ENCODE measurements at places on chromosomes 7 and 10.

- DNase-seq, result no peak
Observed at GRCh38 chr10:121426307-121426706, 171.9 kb downstream of the FGFR2 start.

DNA sequence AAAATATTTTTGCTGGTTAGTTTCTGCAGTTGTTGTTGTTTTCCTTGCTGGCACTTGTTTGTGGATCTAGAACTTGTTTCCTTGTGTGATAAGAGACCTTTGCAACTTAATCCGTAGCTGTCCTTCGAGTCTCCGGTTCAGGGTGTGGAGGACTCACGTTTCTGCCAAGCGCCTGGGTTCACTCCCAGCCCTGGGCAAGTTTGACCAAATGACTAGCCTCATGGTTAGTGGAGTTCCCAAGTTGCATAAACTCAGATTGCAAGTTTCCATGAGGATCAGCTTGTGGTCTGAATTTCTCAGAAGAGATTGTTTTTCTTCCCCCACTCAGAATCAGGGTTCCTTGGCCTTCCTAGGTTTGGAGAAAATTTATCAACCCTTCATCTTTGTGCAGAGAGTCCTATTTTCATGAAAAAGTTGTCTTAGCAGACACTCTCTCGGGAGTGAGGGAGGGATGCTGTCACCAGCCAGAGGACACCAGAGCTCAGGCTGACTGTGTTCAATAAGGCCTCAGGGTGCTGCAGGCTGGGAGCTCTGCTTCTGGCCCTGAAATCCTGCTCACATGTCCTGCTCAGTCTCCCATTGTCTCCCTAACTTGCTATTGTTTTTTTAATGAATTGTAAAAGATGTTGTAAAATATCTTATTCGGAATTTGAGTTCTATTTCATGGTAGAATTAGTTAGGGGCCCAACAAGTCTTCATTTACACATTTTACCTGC lies 377.7 kb upstream of the KLF6 start:
- no peak for DNase-seq

- no peak for DNase-seq
Observed at GRCh38 chr7:18684916-18685315, 189.4 kb downstream of the HDAC9 start.

DNA sequence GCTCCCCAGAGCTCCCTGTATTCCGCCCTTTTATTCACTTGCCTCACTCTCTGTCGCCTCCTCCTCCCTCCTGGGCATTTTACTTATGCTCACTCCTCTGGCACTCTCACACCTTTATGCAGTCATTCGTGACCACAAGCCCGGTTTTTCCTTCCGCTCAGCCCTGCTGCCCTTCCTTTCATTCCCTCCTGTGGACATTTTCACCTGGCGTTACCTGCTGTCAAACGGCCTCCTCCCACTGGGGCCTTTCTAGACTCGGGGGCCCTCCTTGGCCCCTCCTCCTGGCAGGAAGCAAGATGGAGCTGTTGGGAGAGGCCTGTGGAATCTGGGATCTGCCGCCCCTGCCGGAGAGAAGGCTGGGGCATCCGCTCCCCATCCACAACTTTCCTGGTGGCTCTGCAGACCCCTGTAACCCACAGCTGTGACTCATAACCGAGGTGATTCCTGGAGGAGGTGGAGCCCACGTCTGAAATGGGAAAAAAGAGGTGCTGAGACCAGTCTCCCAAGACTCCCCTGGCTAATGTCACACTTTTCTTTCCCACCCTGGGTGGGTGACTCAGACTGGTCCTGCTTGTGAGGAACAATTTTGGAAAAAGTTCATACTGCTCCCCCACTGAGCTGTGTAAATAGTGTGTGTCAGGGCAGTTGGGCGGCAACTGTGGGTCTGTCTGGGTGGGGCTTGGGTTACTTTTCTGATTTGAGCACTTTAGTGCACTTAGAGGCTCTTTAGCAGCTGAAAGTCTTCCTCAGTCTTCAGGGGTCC lies 1.2 kb downstream of the VCL start:
- DNase-seq, result no peak

DNA sequence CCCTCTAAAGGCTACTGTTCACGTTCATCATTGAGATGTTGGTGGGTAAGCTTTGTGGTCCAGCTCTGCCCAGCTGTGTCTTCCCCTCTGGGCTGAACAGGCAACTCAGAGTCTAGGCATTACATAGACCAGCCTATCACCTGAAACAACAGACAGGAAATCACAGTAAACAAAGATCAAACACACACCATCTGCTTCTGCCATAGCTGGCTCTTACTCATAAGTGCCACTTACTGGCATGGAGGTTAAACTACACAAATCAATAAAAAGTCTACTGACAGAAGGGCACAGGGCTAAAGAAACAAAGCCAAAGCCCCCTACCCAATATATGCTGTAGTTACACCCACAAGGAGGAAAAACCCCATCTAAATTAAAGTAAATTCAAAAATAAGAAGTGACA lies 35.0 kb downstream of the SEPTIN14 start:
- no peak for DNase-seq

DNA sequence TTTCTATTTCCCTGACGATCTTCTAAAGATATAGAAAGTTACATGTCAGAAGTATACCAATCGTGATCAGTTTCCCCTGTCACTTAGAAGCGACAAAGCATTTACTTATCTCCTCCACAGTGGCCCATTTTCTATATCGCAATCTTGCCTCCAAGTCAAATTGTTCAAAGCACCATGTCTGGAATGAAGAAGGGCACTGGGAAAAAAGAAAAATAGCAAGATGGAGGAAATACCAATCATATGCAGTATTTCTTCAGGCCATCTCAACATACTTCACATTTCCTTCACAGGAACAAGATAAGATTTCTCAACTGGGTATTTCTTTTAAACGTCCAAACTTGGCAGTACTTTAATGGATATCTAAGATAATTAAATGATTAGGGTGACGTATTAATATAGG lies 63.3 kb upstream of the IL6 start:
- DNase-seq, result no peak

DNA sequence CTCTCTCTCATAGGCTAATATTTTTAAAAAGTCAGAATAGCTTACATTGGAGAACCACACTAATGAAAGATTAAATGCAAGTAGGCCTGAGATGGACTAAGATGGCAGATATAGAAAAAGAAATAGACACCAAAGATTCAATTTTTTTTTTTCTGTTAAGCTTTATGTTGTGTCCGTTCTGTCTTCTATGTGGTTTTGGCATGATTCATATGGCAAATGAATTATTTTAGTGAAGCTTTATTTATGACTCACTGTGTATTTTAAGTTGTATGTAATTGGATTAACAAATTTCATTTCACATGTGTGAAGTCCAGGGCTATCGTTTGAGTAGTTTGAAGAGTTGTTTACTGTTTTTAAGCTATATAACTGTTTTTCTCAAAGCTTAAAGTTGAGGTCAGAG lies 214.8 kb downstream of the CAMK1D start:
- no peak for DNase-seq

GRCh38 chr10:124713679-124714255 lies 30.4 kb downstream of the FAM53B start:
- DNase-seq, result no peak

GRCh38 chr7:36138209-36138608 lies 14.8 kb upstream of the EEPD1 start:
- DNase-seq, result no peak

GRCh38 chr10:43188702-43189101 lies 50.5 kb downstream of the CSGALNACT2 start:
- no peak for DNase-seq

- no peak for DNase-seq
Observed at GRCh38 chr7:140645166-140645900, 4.7 kb upstream of the DENND2A start.

GRCh38 chr7:32177232-32177631 lies 107.0 kb upstream of the PDE1C start:
- no peak for DNase-seq
